Stimulated activated CD8-positive, alpha-beta memory T cell treated with anti-CD3 and anti-CD28 coated beads, Interleukin-4, amount 100 ng/mL, for 1 hour (primary cell): ENCODE measurements at places on chromosomes 7 and 10.

- DNase-seq, result peak; percentile 42
Measured at GRCh38 chr7:157502701-157503111, 165.9 kb downstream of the DNAJB6 start.

- DNase-seq, result no peak
Measured at GRCh38 chr10:113879691-113880090, 25.2 kb downstream of the NHLRC2 start.

DNA sequence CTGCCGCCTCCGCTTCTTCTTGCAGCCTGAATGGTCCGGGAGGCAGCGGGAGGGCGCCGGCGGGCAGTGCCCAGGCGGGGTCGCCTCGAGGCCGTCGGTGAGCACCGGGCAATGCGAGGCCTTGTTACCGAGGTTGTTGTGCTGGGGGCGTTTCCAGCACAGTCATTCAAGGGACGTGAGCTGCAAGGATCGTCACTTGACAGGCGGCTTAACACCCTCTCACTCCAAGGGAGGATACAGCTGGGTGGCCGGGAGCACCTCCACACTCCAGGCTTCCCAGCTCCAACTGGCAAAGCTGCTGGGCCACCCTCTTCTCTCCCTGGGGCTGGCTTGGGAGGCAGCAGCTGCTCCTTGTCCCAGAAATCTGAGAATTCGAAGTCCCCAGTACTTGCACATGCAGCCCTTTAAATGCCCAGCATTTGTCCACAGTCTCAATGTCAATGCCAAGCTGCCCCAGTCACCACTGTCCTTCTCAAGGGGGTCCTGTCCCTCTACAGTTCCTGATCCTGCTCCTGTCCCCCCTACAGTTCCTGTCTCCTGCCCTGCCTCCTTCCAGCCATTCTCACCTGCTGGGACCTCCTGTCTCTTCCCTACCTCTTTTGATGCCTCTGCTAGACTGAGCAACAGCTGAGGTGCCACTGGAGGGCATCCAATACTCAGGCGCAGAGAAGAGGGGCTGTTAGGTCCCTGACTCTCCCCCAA lies 4.4 kb upstream of the HOXA11 start:
- no peak for DNase-seq

- no peak for DNase-seq
Measured at GRCh38 chr10:7794251-7795026, 6.5 kb downstream of the ATP5F1C start.

DNA sequence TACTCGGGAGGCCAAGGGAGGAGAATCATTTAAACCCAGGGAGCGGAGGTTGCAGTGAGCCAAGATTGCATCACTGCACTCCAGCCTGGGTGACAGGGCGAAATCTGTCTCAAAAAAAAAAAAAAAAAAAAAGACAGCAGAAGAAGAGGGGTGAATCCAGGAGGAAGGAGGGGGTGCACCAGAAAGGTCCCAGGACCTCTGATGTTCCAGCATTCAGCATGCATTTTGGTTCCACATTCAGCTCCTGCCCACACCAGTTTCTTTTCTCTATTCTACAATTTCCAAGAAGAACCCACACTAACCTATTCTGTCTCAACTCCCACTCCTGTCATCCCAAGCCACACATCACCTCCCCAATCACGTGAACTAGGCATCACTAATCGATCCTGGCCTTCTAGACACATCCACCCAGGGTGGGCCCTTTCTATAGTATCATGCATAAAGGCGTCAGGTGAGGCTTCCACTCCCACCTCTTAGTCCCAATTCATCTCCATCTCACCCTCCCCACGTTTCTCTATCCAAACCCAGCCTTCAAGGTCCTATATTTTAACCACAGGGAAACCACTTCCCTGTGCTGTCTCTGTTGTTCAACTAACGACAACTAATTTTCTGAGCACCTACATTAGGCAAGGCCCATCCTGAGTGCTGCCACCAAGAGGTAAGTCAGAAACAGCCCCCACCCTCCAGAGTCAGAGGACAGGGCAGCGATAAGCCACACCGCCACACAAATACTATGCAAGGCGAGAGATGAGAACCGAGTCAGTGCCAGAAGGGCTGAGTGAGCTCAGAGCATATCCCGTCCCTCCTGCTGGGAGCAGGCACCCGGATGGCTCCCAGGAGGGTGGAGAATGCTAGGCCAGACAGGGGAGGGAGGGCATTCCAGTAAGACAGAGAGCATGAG lies 2.2 kb downstream of the ANXA11 start:
- no peak for DNase-seq

GRCh38 chr7:117728890-117729624 lies 144.2 kb downstream of the CTTNBP2 start:
- no peak for DNase-seq

- DNase-seq, result no peak
Measured at GRCh38 chr7:92794391-92794790, 42.0 kb downstream of the CDK6 start.

DNA sequence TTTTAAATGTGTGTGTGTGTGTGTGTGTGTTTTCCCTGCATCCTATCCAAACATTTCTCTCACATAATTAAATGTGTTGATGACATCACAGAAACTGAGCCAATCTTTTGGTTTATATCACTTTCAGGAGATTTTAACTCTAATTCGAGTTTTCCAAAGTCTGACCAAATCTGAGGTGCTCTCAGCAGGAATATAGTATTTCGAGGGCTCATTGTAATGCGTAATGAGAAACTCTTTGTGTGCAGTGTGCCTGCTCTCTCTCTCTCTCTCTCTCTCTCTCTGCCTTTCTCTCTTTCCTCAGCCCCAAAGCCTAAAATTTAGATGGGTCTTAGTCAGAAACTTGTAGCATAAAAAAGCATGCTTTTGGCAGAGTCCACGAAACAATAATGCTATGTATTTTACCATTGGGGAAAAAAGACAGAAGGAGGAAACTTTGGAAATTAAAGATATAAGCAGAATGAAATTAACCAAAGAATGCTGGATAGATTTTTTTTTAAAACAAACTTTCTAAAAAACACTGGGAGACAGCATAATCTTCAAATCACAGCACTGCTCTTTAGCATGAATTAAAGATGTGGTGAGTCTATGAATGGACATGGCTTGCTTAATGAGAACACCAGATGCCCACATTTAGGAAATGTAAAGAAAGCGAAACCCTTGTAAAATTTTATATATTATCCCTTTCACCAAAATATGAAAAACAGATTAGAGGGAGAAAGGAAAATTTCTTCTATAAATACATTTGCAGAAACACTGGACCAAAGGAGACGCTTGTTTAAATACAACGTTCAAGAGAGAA lies 206.8 kb upstream of the HABP2 start:
- DNase-seq, result no peak

DNA sequence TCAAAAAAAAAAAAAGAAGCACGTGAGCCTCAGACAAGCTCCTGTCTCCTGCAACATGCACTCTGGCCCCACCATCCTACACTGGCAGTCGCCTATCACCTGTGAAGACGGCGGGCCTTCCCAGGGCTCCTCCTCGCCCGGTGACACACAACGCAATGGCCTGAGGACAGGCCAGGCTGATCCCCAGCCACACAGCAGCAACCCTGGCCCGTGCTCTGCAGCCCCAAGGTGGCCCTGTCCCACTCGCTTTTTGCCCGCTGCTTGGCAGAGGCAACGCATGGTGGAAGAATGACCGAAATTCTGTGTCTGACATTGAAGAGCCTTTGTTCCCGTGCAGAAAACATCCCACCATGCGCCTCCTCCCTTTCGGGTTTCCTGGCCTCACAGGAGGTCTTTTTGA lies 8.1 kb downstream of the RADIL start:
- DNase-seq, result no peak

DNA sequence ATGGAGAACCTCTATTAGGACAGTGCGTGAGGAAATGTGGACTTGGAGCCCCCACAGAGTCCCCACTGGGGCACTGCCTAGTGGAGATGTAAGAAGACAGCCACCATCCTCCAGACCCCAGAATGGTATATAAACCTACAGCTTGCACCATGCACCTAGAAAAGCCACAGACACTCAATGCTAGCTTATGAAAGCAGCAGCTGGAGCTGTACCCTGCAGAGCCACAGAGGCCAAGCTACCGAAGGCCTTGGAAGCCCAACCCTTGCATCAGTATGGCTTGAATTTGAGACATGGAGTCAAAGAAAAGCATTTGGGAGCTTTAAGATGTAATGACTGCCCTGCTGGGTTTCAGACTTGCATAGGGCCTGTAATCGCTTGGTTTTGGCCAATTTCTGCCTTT lies 361.3 kb downstream of the ZNF248 start:
- DNase-seq, result no peak

DNA sequence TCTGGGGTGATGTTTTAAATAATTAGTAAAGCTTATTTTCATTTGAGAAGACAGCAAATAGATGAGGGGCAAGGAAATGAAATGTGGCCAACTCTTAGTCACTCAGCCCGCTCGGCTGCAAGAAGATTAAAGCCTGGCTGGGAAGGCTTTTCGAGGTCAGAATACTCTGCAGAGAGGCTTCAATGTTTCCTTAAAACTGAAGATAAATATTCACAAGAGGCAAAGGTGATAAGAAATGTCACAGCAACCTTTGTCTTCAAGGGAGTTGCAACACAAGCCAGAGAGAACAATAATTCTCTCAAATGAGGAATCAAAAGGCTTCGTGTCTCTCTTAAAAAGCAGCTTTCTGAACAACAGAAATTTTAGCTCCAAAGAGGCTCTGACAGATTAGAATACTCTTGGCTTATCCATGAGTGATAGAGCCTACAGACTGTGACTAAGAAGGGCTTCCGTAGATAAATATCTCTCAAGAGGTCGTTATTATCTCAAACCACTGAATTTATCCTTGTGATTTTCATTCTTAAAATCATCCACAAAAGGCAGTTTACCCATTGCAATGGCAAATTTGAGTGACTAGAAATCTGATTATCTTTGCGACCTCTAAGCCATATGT lies 92.5 kb downstream of the KLF6 start:
- DNase-seq, result no peak

- DNase-seq, result no peak
Measured at GRCh38 chr7:120436487-120437060, 163.6 kb downstream of the KCND2 start.

DNA sequence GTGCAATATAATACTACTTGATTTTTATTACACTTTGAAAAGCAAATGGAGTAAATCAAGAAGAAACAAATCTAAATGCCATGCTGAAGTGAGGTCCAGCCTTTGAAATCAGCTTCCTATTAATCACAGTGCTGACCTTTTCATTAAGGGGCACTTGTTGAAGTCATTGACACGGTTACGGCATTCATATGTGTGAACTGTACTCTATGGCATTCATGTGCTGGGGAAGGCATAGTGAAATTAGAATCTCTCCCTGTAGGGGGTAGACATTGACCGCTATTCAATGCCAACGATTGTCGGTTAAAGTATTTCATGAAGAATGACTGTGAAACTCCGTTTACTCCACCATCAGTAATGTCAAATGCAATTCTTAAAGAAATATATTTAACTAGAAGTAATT lies 296.1 kb upstream of the SEMA3A start:
- no peak for DNase-seq

DNA sequence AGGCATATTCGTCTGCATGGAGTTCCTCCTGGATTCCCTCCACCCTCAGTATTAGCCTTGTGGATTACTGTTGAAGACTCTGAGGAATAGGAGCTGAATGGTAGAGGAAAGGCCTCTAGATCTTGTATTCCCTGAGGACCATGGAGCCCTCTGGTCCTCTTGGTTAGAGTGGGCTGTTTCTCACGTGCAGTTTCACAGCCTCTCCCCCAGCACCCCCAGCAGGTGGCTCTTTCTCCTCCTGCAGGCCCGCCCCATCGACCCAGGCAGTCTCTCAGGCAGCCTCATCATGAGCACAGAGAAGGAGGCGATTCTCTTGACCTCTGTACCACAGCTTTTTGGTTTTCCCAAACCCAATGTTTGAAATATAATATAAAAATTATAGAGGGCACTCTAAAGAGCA lies 102.0 kb downstream of the WNT2 start:
- no peak for DNase-seq

DNA sequence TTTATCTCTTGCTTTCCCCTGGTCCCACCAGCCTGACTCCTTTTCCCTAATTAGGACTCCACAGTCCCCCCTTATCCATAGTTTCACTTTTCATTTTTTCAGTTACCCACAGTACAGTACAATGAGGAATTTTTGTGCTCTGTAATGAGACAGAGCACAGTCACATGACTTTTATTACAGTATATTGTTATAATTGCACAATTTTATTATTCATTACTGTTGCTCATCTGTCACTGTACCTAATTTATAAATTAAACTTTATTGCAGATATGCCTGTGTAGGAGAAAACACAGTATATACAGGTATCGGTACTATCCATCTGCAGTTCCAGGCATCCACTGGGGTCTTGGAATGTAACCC lies 125.4 kb downstream of the KCNMA1 start:
- no peak for DNase-seq
